ENCODE measurements at places on chromosomes 3 and 15.

- DNase-seq = no peak
These were observed 319.2 kb downstream of the SLC9A9 start for GRCh38 chr3:143529018-143529478.

DNA sequence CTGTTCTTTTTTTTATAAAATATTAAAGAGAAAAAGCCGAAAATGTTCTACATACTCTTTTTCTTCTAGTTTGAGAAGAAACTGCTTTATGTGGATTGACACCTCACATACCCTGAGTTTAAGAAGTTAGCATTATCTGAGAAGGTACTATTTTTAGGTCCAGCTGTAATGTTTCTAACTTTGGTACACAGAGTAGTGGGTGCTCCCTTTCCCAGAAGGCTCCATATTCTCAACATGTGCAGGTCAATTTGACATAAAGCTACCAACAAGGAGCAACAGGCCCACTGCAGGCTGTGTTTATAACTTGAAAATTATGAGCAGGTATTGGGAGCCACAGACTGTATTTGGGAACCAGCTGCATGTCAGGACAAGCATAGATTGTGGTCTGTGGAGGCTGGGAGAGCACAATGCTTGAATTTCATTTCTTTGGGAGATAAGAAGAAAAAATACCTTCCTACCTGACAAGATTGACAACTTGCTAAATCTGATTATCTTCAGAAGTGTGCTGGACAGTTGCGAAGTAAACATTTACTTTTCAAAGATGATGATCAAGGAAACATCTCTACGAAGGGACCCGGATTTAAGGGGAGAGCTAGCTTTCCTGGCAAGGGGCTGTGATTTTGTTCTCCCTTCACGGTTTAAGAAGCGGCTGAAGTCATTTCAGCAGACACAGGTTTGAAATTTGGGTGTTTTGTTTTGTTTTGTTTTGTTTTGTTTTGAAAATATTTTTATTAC lies 57.2 kb downstream of the PPP2R3A start:
- DNase-seq = no peak

DNA sequence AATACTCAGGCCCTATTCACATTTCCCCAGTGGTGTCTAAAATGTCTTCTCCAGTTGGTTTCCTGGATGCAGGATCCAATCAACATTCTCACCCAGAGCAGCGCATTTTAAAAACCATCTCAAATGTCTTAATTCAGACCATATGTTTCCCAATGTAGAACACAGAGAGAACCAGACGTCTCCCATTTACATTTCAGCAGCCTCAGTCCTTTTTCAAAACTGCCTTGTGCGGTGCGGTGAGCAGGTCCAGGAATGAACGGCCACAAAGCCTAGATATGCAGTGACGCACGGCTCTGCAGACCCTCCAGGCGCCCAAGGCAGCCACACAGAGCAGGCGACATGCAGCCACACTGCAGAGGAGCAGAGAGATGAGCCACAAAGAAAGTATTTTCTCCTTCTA lies 66.1 kb upstream of the MEX3B start:
- no peak for DNase-seq

GRCh38 chr3:190003681-190004123 lies 117.0 kb downstream of the P3H2 start:
- no peak for DNase-seq
